Stimulated activated CD4-positive, alpha-beta T cell treated with anti-CD3 and anti-CD28 coated beads, Interleukin-2, amount 100 ng/mL, for 24 hours (primary cell): ENCODE measurements at places on chromosomes 5 and 9.

GRCh38 chr5:32790411-32790951 lies 79.4 kb downstream of the NPR3 start:
- no peak for DNase-seq

- no peak for DNase-seq
Measured at GRCh38 chr9:89391585-89391984, 73.3 kb downstream of the SECISBP2 start.

DNA sequence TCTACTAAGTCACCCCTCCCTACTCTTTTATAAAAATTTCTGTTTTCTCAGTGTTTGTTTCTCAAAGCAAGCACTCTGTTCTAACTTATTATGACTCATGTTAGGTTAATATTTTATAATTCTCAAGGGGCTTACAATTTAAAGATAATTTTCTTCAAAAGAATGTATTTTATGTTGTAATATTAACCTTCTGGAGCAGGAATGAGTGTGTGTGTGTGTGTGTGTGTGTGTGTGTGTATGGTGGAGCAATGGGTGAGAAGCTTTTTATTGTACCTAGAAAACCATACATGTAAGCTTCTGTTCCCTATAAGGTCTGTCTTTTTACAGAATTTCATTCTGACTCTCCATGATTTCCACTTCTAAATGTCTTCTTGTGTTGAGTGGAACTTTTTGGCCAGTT lies 63.0 kb downstream of the PBX3 start:
- no peak for DNase-seq

GRCh38 chr5:75571547-75571946 lies 39.7 kb upstream of the ANKDD1B start:
- DNase-seq, result no peak

GRCh38 chr9:105307591-105308130 lies 63.2 kb downstream of the SLC44A1 start:
- DNase-seq, result no peak

- no peak for DNase-seq
Measured at GRCh38 chr9:107749787-107750444, 260.3 kb upstream of the KLF4 start.

- no peak for DNase-seq
Measured at GRCh38 chr5:10601246-10602030, 37.6 kb downstream of the ANKRD33B start.

GRCh38 chr9:130137641-130138081 lies 34.5 kb upstream of the NCS1 start:
- no peak for DNase-seq

- no peak for DNase-seq
Measured at GRCh38 chr9:127825319-127826051, 22.8 kb downstream of the FPGS start.

- peak; percentile 49 for DNase-seq
Measured at GRCh38 chr5:95963650-95964410, 2.2 kb upstream of the ELL2 start.

DNA sequence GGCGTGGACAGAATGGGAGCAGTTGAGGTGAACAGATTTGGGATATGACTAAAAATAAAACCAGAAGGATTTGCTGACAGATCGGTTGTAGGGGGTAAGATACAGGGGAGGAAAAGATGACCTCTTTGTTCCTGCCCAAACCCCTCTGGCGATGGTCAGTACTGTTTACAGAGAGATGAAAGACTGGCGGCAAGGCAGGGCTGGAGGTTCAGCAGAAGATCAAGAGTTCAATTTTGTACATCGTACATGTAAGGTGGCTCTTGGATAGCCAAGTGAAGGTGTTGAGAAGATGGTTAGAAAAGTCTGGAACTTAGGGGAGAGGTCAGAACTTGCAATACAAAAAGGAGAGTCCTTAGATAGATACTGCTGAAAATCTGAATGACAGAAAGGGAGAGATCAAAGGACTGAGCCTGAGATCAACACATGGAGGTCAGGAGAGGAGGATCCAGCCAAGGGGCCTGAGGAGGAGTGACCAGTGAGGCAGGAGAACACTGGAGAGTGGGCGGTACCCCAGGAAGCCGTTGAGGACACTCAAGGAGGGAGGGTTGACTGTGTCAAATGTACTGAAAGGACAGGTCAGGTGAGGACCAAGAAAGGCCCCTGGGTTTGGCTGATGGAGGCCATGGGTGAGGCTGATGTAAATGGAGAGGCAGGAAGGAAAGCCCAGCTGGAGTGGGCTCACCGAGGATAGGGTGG lies 7.1 kb downstream of the IL4 start:
- DNase-seq, result no peak

GRCh38 chr5:97488126-97488668 lies 305.1 kb upstream of the RIOK2 start:
- no peak for DNase-seq
